Mesothelial cell of epicardium (in vitro differentiated cells): ENCODE measurements at places on chromosomes 6 and 20. TPM values are rescaled to one million over a fixed set of nuclear protein-coding genes. Genes with fewer than 3 reads are reported as not detected.

GRCh38 chr6:16286151-16286522 is 47.8 kb downstream of the GMPR start:
- peak; percentile 73 for DNase-seq

DNA sequence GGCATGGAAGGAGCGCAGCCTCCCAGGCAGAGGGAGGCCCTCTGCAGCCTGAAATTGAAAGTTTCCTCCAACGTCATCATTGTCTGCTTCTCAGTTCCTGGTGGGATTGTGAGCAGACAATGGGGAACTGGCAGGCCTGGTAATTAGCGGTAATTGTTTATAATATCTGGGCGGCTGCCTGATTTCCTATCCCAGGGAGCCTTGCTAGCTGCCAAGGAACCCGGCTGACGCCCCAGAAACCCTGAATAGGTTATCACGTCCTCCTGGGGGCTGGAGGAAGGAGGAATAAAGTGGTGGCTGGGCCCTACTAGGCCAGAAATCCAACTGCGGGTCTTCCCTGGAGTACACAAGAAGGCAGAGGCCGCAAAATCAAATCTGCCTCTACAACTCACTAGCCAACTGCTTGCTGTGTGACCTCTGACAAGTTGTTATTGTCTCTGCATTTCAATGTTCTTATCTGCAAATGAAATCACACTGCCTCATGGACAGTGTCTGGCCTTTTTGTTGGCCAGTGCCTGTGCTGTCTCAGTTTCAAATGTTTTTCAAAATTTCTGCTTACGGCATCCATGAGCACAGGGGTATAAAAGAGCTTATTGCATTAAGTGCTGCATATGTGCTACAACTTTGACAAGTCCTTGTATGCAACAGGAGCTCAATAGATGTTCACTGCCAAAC is 16.9 kb downstream of the KCNK15 start:
- no peak for DNase-seq

GRCh38 chr20:25592135-25592852 is 7.0 kb upstream of the NINL start:
- DNase-seq = no peak

DNA sequence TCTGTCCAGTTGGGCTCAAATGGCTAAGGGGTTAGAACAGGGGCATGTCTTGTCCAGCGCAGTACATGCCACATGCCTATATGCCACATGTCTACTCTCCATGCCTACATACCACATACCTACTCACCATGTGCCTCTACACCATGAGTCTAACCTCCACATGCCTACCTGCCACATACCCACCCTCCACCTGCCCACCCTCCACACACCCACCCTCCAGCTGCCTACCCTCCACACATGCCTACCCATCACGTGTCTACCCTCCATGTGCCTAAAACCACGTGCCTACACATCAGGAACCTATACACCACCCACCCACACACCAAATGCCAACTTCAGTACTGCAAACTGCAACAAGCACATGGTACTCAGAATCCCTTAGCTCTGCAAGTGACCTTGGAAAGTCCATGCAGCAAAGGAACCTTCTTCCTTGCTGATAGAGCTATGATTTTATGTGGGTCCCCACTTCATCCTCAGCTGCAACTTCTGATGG is 113.0 kb upstream of the CST7 start:
- no peak for DNase-seq

DNA sequence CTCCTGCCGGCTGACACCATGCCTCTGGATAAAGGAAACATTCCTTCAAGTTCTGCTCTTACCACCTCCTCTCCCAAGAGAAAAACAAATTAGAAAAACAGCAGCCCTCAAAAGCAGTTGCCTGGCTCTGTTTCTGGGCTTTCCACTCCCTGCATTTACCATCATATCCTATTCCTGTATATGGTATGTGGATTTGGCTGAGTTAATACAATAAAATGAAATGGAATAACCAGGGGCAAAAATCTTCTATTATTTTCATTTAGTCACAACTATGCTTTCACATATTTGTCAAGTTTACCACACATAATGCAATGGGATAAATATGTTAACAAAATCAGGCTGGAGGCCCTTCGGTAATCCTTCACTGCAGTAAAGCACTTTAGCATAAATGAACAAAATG is 34.3 kb downstream of the COL12A1 start:
- DNase-seq = no peak

DNA sequence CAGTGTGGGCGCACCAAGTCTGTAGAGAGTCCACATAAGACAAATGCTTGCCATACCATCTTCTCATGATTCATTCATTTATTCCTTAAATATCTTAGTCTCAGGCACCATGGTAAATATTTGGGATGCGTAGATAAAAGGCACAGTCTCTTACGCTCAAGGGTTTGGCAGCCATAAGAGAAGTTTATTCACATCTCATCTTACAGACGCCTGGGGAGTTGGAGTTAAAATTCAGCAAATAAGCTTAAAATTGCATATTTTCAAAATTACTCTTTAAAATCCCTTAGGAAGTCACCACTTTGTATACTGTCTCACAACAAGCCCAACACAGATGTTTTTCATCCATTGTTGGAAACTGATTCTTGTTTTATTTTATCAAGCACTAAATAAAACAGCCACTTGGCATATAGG is 363.3 kb downstream of the KIF16B start:
- no peak for DNase-seq

- no peak for DNase-seq
These were observed 27.2 kb downstream of the SLC16A10 start for GRCh38 chr6:111114482-111114881.

GRCh38 chr6:105445481-105445880 is 42.6 kb upstream of the PREP start:
- no peak for DNase-seq

GRCh38 chr6:7812623-7813022 is 86.7 kb downstream of the BMP6 start:
- DNase-seq = no peak

- DNase-seq = no peak
These were observed 7.7 kb downstream of the AKAP12 start for GRCh38 chr6:151247490-151247889.

GRCh38 chr6:48134246-48134645 is 23.2 kb upstream of the PTCHD4 start:
- DNase-seq = no peak

GRCh38 chr6:8057263-8057662 is 6.9 kb downstream of the BLOC1S5 start:
- no peak for DNase-seq

DNA sequence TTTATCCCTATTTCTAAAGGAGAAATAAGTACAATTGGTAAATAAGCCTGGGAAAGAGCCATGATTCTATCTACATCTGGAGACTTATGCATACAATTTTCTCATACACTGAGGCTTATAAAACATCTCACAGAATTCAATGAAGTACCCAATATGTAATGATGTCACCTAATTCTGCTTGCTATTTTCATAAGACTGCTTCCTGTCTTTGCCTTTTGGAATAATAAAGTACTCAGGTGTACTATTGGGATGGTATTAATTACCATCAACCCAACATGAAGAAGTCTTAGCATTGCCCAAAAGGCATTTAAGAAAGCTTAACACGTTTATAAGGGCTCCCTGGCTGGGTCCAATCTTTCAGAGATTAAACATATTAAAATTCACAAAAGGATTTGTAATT is 216.4 kb upstream of the TSHZ2 start:
- no peak for DNase-seq

DNA sequence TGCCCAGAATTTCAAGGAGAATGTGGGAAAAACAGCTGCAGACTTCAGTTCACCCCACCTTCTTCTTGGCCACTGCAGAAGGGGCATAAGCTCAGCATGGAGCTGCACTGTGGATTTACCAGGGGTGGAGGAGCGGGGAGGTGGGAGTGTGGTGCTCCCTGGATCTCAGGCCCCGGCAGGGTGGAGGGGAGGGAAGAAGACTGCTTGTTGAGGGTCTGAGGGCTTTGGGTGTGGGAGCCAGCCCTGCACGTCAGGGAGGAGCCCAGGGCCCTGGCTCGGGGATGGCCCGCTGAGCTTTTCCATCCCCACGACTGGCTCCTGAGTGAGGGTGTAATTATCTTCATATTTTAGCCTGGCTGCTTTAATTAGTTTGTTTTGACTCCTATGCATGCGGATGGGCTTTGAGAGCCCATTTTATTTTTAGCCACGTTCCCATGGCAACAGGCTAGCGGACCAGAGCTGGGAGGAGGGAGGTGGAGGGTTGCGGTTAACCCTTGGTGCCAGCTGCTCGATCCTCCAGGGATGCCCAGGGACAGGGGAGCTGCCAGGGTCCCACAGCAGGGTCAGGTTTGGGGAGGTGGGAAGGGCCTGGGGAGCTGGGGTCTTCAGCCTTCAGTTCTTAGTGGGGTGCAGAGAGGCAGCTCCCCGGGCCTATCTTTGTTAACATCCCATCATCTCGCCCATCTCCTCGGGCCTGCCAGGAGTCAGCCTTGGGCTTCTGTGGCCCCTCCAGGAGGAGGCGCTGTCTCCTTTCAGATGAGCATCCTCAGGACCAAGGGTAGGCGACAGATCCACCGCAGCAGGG is 68.2 kb downstream of the RAB44 start:
- DNase-seq = peak; percentile 84

HAO1 gene
- total RNA-seq = not detected in 3 replicates

RAB23 gene
- total RNA-seq = 15.2 to 16.8 TPM (median 16.1 TPM) in 3 replicates

LPIN3 gene
- 19.3 to 21.3 TPM (median 20.8 TPM) in 3 replicates for total RNA-seq

OPRM1 gene
- not detected in 3 replicates for total RNA-seq
